NCI-H1417 treated with DMSO at 0.1 percent for 48 hours (cell line): ENCODE measurements at places on chromosomes 13 and 19.

DNA sequence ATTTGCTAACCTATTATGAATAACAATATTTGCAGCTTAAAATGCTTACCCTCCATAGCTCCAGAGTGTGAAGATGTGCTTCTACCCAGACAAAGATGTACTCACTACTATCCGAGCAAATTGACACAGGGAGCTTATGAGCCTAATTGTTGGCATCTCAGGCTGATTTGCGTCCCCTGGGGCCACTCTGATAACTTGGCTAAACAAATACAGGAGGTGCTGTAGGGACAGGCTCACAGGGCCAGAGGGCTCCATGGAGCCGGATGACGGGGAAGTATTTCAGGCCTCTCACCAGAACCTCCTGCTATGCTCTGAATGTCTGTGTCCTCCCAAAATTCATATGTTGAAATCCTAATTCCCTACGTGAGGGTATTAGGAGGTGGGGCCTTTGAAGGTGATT, 26.7 kb upstream of the C19orf12 start:
- no peak for DNase-seq

DNA sequence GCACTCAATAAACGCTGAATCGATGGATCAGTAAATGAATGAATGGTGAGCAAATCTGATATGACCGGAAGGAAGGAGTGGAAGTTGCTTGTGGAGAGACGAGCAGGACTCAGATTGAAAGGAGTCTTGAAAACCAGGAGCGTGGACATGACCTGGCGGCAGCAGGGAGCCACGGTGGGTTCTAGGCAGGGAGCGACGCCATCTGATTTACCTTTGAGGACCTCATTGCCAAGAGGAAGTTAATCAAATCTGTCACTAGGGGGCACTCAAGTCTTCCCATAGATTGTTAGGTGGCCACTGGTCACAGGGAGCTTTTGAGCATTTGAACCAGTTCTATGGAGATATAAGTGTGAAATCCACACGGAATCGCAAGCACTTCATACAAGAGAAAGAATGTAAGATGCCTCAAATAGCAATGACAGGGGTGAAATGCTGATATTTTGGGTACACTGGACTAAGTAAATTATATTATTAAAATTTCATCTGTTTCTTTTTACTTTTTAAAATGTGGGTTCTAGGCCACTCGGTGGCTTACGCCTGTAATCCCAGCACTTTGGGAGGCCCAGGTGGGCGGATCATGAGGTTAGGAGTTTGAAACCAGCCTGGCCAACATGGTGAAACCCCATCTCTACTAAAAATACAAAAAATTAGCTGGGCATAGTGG, 9.2 kb upstream of the FBN3 start:
- DNase-seq: peak; percentile 48

- no peak for DNase-seq
Observed at GRCh38 chr19:11699931-11700794, 38.6 kb downstream of the ZNF823 start.

- DNase-seq: no peak
Observed at GRCh38 chr13:23778879-23779278, 110.3 kb downstream of the MIPEP start.

DNA sequence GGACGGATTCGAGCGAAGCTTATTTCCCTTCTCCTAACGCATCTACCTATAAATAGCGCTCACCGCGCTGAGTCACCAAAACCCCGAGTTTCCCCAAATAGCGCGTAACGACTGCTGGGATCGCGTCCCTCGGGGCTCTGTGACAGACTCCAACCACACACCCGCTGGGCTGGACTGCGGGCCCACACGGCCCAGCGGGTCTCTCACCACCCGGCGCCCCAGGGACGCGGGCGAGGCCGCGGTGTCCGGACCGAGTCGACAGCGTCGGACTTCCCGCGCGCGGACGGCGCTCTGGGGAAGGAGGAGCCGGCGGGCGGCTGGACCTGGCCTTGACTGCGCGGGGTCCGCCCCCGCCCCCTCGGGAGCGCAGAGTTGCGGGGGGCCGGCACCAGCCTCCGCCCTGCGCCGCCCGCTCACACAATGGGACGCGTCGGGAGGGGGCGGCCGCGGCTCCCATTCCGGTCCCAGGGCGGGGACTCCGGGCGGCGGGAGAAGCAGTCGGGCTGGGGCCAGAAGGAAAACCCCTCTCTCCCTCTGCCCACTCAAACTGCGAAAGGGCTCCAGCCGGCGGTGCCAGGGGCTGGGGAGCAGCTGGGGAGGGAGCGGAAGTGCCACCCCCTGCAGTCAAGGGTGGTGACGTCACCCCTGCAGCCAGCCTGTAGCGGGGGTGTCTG, 108.8 kb downstream of the KCNRG start:
- DNase-seq: peak; percentile 92

DNA sequence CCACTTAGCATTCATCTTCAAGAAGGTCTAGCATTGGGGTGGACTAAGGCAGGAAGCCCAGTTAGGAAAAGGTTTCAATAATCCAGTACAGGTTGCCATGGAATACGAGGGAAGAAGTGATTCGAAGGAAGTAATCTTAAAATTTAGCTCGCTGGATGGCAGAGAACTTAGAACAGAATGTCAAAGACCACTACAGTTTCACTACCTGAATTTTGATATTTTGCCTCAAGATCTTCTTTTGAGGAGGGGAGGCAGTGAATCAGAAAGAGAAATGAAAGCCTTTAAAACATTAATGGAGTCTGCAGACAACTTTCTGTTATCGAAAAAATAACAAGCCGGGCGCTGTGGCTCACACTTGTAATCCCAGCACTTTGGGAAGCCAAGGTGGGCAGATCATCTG, 7.0 kb upstream of the RAB8A start:
- no peak for DNase-seq

- no peak for DNase-seq
Observed at GRCh38 chr19:12093777-12094176, 29.2 kb downstream of the ZNF844 start.

GRCh38 chr19:3450796-3451411, 29.4 kb downstream of the SMIM24 start:
- DNase-seq: no peak

- no peak for DNase-seq
Observed at GRCh38 chr13:28320884-28321574, 173.9 kb downstream of the FLT1 start.

DNA sequence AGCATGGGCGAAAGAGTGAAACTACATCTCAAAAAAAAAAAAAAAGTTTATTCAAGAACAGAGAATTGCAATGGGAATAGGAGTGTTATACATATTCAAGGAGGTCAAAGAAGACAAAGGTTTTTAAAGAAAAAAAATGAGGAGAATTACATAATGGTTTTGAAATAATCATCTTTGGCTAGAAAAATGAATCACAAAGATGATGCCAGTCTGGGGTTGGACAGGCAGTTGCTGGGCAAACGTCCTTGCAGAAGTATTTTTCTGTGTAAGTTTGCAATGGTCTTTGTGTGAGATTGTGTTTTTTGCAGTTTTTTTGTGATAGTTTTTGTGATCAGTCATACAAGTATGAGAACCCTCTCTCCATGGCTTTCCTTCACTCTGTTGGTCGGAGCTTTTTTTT, 23.7 kb downstream of the LYPD3 start:
- no peak for DNase-seq

DNA sequence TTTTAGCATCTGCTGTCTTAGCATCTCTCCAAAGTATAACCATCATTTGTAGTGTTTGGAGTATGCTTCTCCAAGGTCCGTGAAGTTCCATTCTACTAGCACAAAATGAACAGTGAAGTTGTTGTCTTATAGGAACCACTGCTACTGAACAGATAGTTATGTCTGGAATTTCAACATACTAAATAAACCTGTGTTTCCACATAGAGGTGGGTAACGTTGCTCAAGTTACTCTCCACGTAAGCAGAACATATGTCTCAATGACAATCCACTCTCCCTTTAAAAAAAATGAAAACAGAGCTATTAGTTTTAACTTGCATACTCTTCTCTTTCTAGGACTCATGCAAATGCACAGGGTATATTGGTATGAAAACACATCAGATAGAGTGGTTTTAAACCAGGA, 184.3 kb upstream of the TRPC4 start:
- no peak for DNase-seq

GRCh38 chr13:73090823-73091187, 32.0 kb downstream of the KLF5 start:
- DNase-seq: no peak

DNA sequence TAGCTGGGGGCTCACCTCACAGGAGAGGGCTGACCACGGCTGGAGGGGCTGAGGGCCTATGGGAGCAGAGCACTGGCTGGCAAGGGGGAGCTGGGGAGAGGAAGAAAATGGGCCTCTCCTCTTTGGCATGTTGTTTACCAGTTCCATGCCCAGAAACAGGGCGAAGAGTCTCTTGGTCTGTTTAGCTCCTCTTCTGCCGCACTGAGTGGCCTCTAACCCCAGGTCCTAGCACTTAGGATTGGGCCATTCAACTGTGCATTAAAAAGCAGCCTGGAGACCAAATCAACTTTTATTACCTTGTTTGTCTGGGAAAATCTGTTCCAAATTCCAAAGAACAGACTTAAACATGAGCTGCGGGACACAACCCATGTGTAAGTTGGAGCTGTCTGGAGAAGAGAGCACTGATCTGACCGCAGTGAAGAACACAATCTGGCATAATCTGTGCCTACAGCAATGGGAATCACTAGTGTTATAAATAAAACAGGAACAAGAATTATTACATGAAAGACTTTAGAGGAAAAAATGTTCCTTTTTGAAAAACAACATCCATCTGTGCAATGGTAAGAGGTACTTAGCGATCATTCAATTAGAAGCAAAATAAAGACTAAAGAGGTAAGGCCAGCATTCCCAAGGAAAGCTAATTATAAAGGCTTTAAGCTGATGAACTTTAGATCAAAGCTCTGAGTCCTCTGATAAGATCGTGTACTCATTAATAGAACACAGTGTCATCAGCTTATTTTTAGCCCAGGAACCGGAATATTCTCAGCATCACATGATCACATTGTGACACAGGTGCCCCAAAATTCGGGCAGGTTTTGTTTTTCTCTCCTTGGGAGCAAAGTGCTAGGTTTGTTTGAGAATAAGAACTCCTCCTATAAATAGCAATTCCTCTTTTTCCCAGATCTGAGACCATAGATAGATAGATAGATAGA, 243.2 kb downstream of the COL4A1 start:
- DNase-seq: no peak

GRCh38 chr13:40306817-40307216, 359.6 kb downstream of the FOXO1 start:
- DNase-seq: no peak

GRCh38 chr19:19606021-19606420, 12.5 kb downstream of the PBX4 start:
- no peak for DNase-seq

GRCh38 chr19:41784312-41784711, 12.1 kb upstream of the CEACAM3 start:
- no peak for DNase-seq

DNA sequence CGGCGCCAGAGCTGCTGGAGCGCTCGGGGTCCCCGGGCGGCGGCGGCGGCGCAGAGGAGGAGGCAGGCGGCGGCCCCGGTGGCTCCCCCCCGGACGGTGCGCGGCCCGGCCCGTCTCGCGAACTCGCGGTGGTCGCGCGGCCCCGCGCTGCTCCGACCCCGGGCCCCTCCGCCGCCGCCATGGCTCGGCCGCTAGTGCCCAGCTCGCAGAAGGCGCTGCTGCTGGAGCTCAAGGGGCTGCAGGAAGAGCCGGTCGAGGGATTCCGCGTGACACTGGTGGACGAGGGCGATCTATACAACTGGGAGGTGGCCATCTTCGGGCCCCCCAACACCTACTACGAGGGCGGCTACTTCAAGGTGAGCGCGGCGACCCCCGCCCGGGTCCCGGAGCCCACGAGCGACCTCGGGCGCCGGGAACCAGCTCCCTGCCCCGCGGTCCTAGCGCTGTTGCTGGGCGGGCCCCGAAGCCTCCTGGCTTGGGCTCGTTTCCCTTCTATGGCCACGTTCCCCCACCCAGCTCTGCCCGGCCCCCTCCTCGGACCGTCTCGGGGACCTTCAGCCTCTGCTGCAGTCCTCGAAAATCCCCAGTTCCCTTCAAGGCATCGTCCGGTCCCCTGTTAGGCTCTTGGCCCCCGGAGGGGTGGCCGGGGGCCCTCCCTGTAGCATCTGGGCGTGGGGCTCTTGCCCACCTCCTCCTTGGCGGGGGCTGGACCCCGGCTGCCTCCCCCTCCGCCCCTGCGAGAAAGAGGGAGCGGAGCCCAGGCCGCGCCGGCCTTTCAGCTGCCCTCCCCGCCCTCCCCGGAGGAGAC, at the start of gene CDC34:
TSS of gene CDC34 (plus strand) at position 8 of the 808 bp plus-strand sequence. CDS start at position 180, 172 bp downstream.
- no peak for DNase-seq

- DNase-seq: no peak
Observed at GRCh38 chr13:101869553-101869952, 417.1 kb downstream of the ITGBL1 start.

GRCh38 chr13:33550885-33551284, 265.3 kb upstream of the STARD13 start:
- DNase-seq: no peak

GRCh38 chr13:66895780-66896179, 334.4 kb downstream of the PCDH9 start:
- no peak for DNase-seq
